ENCODE measurements at places on chromosomes 16 and 17.

GRCh38 chr17:75558666-75559530 is 28.7 kb upstream of the MYO15B start:
- no peak for DNase-seq

DNA sequence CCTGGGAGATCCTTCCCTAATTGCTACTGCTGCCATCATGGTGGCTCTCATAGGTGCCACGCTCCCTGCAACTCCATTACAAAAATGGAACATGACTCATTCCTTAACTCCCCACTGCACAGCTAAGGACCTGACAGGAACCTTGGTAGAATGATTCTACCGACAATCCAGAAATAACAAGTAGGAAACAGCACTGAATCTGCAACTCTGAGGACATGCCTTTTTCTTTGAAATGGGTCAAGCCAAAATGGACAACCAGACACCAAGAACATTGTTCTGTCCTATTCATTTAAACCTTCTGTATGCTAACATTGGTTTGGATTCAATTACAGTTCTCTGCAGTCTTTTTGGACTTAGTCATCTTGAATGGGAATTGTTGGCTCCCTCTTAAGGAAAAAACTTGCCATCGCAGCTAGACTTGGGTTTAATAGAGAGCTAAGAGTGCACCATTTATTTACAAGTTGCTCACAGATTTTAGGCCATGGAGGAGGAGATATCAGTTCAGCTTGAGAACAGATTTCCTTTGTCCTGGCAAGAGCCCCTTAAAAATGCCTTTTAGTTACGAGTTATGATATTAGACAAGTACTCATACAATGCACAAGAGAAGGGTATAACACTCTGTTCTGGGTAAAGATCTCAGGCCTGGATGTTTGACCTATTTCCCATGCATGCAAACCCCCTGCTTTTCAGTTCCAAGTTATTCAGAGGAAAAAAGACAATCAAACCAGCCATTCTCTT is 20.9 kb upstream of the NSRP1 start:
- no peak for DNase-seq

DNA sequence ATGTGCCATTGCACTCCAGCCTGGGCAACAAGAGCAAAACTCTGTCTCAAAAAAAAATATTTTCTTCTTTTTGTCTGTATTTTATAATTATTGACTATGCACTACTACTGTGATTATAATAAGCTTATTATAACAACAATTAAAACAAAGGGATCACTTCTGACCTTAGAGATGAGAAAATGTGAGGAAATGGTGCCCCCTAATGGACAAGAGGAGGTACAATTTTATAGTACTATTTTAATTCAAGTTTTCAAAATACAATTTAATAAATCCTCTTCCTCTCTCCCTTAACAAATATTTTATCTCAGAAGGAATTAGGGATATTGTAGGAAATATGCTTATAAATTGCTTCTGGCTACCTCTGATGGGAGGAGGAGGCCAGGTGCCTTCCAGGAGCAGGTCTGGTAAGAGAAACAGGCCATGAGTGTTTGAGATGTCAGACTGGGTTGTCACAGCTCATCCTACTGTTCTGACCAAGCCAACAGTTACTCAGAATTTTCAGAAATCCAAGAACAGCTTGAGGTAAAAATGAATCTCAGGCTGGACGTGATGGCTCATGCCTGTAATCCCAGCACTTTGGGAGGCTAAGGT is 14.0 kb downstream of the VPS53 start:
- no peak for DNase-seq

- no peak for DNase-seq
Measured at GRCh38 chr17:48106802-48107136, 797 bp upstream of the SNX11 start.

- no peak for DNase-seq
Measured at GRCh38 chr17:3381957-3382356, 4.2 kb downstream of the OR3A2 start.

- no peak for DNase-seq
Measured at GRCh38 chr17:13362341-13363122, 239.2 kb downstream of the HS3ST3A1 start.
